Osteocyte (in vitro differentiated cells): ENCODE measurements at places on chromosomes 13 and 19. TPM values are rescaled to one million over a fixed set of nuclear protein-coding genes. Genes with fewer than 3 reads are reported as not detected.

C3 gene
- total RNA-seq: 0.56 TPM in 1 of 2 replicates, not detected in the other

SERPINE3 gene
- not detected in 2 replicates for total RNA-seq

GPR12 gene
- not detected in 2 replicates for total RNA-seq

ZNF763 gene
- 2.1 and 4.3 TPM in 2 replicates for total RNA-seq

FCER2 gene
- not detected in 2 replicates for total RNA-seq

P2RY11 gene
- 11.8 and 15.7 TPM in 2 replicates for total RNA-seq

NDUFA7 gene
- 29.8 and 35.4 TPM in 2 replicates for total RNA-seq

ZNF177 gene
- 5.9 and 6.6 TPM in 2 replicates for total RNA-seq

PSG1 gene
- not detected in 2 replicates for total RNA-seq

SLC15A1 gene
- 0.11 TPM in 1 of 2 replicates, not detected in the other for total RNA-seq

MTIF3 gene
- total RNA-seq: 38.9 and 41.6 TPM in 2 replicates

RXFP2 gene
- total RNA-seq: not detected in 2 replicates

OR7A10 gene
- total RNA-seq: not detected in 2 replicates

KLK11 gene
- total RNA-seq: not detected in 2 replicates

TEX26 gene
- total RNA-seq: not detected in 2 replicates

ZNF493 gene
- total RNA-seq: 14.2 and 21.0 TPM in 2 replicates

B3GLCT gene
- total RNA-seq: 8.2 and 10.3 TPM in 2 replicates

ZNF135 gene
- 5.5 and 5.9 TPM in 2 replicates for total RNA-seq

SOHLH2 gene
- total RNA-seq: 0.21 TPM in 1 of 2 replicates, not detected in the other

RYR1 gene
- 0.03 and 0.50 TPM in 2 replicates for total RNA-seq

CEACAM18 gene
- not detected in 2 replicates for total RNA-seq

CRLF1 gene
- 17.0 and 18.7 TPM in 2 replicates for total RNA-seq

SHC2 gene
- 61.2 and 61.7 TPM in 2 replicates for total RNA-seq

MRPL54 gene
- total RNA-seq: 43.8 and 53.2 TPM in 2 replicates

PARP4 gene
- total RNA-seq: 31.5 and 35.5 TPM in 2 replicates

TSHZ3 gene
- 10.7 and 11.9 TPM in 2 replicates for total RNA-seq

MUC16 gene
- total RNA-seq: not detected in 2 replicates
